ENCODE measurements at places on chromosomes 16 and 17.

DNA sequence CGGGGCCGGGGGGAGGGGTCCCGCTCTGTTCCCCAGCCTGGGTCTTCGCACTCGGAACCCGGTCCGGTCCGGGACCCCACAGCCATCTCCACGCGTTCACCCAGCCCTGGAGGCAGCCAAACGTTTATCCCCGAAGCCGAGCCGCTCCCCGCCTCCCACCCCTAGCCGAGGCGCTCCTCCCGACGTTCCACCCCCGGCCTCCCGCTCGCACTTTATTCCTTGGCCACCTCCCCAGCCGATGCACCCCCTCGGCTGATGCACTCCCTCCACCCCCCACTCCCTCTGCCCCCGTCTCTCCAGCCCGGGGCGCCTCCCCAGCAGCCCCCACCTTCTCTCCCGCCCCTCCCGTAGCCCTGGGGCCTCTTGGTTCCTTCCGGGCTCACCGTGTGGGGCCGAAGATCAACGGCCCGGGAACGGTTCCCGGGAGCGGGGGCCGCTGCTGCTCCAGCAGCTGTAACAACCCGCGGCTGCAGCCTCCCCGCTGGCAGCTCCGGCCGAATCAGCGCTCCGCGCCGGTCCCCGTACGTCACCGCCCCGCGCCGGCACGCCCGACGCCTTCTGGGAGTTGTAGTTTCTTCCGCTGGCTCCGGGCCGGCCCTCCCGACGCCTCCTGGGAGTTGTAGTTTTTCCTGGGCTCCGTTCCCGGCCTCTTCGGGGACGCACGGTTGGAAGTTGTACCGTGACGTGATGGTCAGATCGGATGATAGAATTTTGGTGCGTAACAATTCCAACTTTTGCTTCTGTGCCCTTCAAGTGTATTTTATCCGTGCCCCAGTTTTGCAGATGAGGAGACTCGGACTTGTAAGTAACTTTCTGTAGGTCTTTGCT is at the start of the genes LRRC3C and ORMDL3:
LRRC3C (plus strand) TSS at position 632 of the 828 bp plus-strand sequence. CDS start 13,792 bp downstream, outside the sequence.
ORMDL3 (minus strand) TSS at position 501 of the 828 bp plus-strand sequence. CDS start 3,398 bp downstream, outside the sequence.
- peak; percentile 92 for DNase-seq

GRCh38 chr17:1939981-1940809 is 84.9 kb downstream of the RTN4RL1 start:
- no peak for DNase-seq

GRCh38 chr17:64974750-64975317 is 55.6 kb upstream of the LRRC37A3 start:
- DNase-seq: no peak

GRCh38 chr16:84283314-84284153 is 11.1 kb upstream of the WFDC1 start:
- DNase-seq: no peak

GRCh38 chr17:32319548-32319905 is 22.4 kb downstream of the C17orf75 start:
- DNase-seq: peak; percentile 83

DNA sequence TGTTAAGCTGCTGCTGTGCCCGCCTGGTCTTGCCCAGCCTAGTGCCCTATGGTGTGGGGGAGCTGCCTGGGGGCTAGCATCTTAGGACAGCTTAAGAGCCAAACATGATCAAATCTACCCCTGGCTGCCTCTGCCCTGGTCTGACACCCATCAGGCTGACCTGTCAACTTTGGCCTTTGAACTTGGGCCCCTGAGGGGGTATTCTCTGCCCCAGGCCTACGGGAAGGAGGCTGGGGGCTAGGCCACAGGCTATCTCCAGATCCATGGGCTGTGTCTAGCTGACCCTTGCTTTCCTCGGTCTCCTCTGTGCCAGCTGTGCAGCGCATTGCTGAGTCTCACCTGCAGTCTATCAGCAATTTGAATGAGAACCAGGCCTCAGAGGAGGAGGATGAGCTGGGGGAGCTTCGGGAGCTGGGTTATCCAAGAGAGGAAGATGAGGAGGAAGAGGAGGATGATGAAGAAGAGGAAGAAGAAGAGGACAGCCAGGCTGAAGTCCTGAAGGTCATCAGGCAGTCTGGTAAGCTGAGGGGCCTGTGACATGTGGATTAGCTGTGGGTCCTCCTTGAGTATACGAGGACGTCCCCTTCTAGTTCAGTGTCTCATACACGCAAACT is 3.3 kb upstream of the STARD3 start:
- DNase-seq: no peak

DNA sequence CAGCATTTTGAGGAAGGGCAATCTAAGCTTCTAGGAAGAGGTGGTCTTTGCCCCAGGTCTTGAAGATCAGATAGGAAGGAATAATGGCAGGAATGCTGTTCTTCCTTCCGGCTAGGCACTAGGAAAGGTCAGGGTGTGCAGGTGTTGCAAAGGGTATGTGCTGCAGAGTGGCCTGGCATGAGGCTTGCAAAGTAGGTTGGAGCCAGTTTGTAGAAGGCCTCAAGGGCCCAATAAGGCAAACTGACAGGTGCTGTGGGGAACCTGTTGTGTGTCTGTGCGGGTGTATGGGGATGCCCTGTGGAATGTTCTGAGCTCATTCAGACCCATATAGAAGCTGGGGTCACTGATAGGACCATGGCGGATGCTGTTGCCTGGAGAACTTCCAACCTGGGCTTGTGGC is 12.7 kb downstream of the MSI2 start:
- DNase-seq: no peak

GRCh38 chr16:68636818-68637217 is 8.3 kb upstream of the CDH3 start:
- no peak for DNase-seq

Measured in activated naive CD4-positive, alpha-beta T cell treated with Interleukin-2 at 50 U/mL for 16 hours (primary cell).